ENCODE measurements at places on chromosomes 11 and 22.

GRCh38 chr11:103317118-103317517 is 207.9 kb downstream of the DYNC2H1 start:
- DNase-seq: no peak

DNA sequence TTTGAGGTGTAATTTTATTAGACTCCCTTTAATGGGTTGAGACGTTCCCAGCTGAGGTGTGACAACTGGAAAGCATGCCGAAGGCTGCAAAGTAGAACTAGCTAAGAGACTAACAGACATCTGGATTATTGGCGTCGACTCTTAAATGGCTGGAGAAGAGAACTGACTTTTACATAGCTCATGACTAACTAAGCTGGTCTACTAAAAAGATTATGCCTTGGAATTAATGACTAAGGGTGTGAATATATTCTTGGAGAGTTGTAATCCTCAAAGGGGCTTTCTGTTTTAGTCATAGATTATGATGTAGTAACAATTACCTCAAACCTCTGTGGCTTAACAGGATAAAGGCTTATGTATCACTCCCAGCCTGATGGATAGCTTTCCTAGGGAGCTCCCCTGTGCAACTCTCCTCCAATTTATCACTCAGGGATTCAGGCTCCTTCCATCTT is 39.5 kb upstream of the SLC5A12 start:
- no peak for DNase-seq

DNA sequence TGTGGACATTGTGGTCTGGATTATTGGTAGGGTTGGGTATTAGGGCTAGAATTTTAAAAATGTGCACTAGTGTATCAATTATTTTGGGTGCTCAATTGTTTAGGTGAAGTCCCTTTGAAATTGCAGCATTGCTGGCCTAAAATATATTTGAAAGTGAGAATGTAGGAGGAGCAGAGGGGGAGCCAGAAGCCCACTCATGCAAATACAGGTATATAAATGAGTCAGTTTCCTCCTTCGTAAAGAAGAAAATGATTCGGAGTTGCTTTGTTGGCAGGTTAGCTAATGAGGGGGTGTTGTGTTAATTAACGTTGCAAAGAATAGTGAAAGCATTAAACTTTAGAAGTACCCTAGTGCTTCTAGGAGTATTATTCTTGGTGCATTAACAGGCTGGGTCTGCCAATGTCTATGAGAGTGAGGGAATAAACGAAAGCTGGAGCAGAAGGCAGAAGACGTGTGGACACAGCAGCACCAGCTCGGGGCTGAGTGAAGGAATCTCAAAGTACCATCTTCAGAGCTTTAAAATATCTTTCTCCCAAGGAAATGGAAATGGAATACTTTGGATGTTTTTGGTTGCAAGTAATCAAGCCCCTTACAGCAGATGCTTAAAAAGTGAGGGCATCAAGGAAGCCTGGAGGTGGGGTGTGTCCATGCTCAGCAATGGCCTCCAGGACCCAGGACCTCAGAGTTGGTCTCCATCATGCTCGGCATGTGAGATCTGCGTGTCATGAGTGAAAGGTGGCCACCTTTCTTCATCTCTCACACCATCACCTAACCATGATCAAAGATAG is 522.9 kb downstream of the NTM start:
- no peak for DNase-seq

GRCh38 chr11:55849037-55849436 is 10.5 kb downstream of the OR5D16 start:
- DNase-seq: no peak

- no peak for DNase-seq
Observed at GRCh38 chr11:93652679-93653078, 8.8 kb upstream of the CEP295 start.
